ENCODE measurements at places on chromosomes 1 and 21. TPM values are rescaled to one million over a fixed set of nuclear protein-coding genes. Genes with fewer than 3 reads are reported as not detected.

PRPF38A gene
- total RNA-seq = 15.9 TPM

CCDC27 gene
- total RNA-seq = not detected

TSPAN2 gene
- total RNA-seq = 31.8 TPM

RXFP4 gene
- total RNA-seq = not detected

FCGR3B gene
- 0.82 TPM for total RNA-seq

C1orf185 gene
- not detected for total RNA-seq

ILDR2 gene
- 22.8 TPM for total RNA-seq

GBP7 gene
- total RNA-seq = not detected

SRM gene
- total RNA-seq = 18.3 TPM

AMY2B gene
- 146 TPM for total RNA-seq

RGS13 gene
- not detected for total RNA-seq

C8A gene
- not detected for total RNA-seq

ACTN2 gene
- total RNA-seq = 33.8 TPM

RHBDL2 gene
- 0.41 TPM for total RNA-seq

RIMKLA gene
- total RNA-seq = 31.4 TPM

OR2AK2 gene
- total RNA-seq = 0.41 TPM

SPRR4 gene
- total RNA-seq = not detected

OVAAL gene
- total RNA-seq = not detected

S100A12 gene
- total RNA-seq = 6.9 TPM

KRTAP12-2 gene
- total RNA-seq = not detected
